Right forelimb (tissue), 1 donor: ENCODE measurements at places on chromosomes 3 and 15.
A peak's percentile ranks its signal among the peaks of the same experiment; 100 is the strongest.

GRCh38 chr3:56347219-56347871 lies 120.9 kb downstream of the ERC2 start:
- peak; percentile 47 for DNase-seq

DNA sequence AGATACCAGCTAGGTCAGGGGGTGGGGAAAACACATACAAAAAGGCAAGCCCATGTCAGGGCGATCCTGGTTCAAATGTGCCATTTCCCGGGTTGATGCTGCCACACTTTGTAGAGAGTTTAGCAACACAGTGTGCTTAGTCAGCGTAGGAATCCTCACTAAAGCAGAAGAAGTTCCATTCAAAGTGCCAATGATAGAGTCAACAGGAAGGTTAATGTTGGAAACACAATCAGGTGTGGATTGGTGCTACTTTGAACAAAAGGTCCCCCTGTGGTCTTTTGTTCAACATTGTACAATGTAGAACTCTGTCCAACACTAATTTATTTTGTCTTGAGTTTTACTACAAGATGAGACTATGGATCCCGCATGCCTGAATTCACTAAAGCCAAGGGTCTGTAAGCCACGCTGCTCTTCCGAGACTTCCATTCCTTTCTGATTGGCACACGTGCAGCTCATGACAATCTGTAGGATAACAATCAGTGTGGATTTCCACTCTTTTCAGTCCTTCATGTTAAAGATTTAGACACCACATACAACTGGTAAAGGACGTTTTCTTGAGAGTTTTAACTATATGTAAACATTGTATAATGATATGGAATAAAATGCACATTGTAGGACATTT lies 28.9 kb downstream of the TPM1 start:
- no peak for DNase-seq

DNA sequence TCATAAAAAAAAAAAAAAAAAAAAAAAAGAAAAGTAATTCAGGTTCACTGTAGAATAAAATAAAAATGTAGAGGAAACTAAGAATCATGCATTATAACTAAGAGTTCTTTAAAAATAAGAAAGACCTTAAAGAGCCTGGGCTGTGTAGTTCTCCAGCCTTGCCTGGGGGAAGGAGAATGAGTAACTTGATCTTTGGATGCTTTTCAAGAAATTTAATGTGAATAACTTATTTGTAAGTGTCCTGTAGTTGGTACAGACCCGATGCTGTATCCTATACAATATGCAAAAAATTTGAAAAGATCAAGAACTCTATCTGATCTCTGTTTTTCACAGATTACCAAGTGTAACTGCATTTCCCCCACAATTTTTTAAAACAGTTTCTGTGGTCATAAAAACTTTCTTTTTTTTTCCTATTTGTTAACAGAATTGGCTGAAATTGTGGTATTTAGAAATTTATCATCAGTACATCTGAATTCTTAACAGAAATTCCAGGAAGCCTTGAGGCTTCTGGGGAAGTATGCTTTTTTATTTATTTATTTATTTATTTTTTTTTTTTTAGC lies 195.3 kb downstream of the THRB start:
- no peak for DNase-seq

- DNase-seq, result no peak
These were observed 56.3 kb downstream of the ISG20 start for GRCh38 chr15:88695101-88695500.

DNA sequence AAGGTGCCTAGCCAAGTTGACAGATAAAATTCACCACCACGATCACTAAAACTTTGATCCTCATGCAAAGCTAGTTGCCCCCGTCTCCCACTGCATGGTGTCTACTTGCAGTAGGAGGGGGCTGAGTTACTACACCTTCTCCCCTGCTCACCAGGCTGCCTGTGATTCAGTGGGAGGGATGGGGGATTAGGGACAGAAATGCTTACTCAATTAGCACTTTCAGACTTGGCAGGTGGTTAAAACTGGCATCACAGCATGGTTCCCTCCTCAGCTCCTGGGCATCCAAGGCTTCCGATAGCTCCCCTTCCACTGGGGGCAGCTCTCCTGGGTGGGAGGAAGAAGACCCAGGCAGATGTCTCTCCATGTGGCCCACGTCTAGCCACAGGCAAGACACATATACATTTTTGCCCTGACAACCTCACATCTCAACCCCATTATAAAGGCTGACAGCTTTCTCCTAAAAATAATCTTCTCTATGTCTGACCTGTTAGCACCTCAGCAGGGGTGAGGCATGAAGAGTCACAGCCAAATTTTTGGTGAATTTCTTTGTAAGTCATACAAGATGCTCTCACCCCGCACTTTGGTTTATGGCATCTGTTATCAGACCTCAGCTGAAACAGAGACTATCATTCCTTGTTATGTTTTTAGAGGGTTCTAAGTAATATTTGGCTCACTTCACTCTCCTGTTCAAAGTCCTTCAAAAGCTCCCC lies 369.0 kb downstream of the SV2B start:
- no peak for DNase-seq

DNA sequence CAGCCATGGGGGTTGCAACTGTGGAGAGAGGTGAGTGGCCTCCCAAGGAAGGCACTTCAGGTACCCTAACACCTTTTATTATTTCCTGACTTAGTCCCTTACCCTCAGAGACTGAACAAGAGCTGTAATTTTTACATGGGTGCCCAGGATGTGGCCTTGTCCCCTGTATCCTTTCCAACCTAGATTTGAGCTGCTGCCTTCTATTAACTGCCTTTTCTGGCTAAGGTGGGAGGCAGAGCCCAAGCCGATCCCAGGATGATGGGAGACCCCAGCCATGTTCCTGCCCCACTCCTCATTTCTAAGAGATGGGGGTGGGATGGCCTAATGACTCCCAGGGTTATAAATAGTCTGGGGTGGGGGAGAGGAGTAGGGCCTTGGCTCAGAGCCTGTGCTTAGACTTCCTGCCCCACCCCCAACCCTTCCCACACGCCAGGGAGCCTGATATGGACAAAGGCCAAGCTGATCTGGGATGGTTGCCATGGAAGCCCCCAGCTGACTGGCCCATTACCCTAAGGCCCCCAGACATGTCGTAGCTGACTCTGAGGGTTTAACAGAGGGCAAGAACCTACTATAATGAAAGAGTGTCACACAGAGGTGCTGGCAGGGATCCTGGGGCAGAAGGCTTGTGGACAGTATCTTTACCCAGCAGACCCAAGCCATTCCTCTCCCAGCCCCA lies 1.9 kb downstream of the KLHDC8B start:
- DNase-seq, result no peak

DNA sequence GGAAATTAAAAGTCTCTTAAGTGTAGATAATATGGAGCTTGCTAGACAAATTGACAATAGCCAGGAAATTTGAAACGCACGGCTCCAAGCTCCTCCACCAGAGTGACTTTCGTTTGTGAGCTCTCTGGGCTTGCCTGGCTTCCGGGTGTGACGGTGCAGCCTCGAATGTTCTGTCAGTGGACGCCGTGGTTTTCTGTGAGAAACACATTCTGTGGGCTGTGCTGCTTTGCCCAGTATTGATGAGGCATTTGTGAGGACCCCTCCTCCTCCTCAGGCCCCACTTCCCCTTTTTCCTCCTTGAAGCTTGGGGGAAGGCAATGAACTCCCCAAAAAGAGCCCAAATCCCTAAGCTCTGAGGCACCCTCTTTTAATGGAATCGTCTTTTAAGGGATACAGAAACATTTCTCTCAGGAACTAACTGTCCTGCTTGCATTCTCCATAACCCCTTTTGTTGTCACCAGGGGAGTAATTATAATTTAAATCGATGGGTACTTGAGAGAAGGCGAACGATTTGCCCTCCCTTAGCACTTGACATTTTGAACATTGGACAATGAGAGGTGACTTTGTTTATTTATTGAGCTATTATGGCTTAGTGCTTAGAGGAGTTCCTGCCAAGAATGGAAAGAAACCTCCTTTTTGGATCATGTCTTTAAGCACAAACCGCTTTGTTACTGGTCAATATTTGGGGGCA lies 40.8 kb downstream of the POLR2M start:
- DNase-seq, result peak; percentile 56

DNA sequence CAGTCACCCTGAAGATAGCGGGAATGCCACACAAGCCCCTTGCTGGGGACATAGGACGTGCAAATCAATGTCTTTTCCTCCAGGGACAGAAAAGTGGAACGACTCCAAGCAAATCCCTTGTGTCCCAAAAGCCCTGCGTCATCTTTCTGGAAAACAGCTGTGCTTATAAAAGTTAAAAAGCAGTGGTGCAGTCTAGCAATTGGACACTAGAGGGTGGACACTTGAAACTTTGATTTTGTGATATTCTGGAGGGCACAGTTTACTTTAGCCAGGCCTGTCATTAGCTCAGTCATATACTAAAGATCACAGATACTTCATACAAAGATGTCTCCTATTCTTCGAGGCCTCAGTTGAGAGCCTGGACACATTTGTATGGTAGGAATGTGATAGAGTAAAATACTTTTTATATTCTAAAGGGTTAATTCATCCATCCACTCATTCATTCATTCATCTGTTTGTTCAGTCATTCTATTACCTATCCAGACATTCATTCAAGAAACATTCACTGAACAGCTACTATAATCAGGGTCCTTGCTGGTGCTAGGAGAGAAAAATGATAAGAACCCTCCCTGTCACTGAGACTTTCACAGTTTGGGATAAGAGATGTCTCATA lies 63.8 kb upstream of the ANKRD34C start:
- no peak for DNase-seq

- DNase-seq, result peak; percentile 47
These were observed 500 bp downstream of the PARP6 start for GRCh38 chr15:72271895-72272212.

- DNase-seq, result no peak
These were observed 390.7 kb downstream of the EFHB start for GRCh38 chr3:19543212-19543841.

GRCh38 chr3:194176274-194176991 lies 40.5 kb downstream of the HES1 start:
- DNase-seq, result no peak

- peak; percentile 67 for DNase-seq
These were observed 54.5 kb downstream of the CPN2 start for GRCh38 chr3:194296454-194297263.

DNA sequence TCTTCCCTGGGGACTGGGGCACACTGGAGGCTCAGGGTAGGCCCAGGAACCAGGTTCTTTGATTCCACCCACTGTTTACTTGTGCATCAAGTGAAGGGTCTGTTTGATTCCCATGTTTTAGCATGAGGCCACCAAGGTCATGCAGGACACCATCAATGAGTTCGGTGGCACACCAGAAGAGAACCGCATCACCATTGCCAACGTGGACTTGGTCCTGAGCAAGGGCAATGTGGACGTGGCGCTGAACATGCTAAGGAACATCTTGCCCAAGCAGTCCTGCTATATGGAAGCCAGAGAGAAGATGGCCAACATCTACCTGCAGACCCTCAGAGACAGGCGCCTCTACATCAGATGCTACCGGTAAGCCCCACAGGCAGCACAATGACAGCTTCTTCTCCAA lies 21.5 kb downstream of the TTC21A start:
- no peak for DNase-seq

GRCh38 chr15:44394062-44394461 lies 33.4 kb upstream of the CTDSPL2 start:
- no peak for DNase-seq

GRCh38 chr3:131217296-131217741 lies 164.3 kb upstream of the NUDT16 start:
- no peak for DNase-seq

DNA sequence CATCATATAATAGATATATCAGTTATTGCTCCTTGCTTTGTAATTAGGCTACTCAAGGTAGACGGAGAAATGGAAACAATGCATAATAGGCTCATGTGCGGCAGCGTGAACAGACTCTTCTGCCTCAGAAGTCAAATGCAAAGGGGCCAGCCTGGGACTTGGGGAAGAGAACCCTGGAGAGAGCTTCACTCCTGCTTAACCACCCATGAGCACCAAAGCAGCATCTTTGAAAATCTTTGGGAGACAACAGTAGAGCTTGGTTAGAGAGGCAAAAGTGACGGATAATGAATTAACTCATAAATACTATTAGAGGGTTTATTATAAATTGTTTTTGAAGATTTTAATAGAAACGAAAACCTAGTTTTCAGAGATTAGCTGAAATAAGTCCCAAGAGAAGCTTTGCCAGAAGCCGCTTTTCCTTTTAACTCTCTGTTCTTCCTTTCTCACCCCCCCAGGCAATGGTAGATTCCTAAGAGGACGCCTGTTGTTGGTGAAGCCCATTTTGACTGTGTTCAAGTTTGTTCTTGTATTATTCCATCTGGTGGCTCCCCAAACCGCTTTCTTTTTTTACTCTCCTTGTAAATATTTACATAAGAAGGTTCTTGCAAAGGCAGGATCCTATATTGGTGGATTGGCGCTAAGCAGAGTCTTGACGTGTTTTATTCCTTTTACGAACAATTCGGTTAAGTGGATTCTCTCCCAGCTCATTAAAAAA lies 196.0 kb upstream of the TPRG1 start:
- no peak for DNase-seq

- DNase-seq, result no peak
These were observed 75.9 kb downstream of the SST start for GRCh38 chr3:187594272-187594671.

DNA sequence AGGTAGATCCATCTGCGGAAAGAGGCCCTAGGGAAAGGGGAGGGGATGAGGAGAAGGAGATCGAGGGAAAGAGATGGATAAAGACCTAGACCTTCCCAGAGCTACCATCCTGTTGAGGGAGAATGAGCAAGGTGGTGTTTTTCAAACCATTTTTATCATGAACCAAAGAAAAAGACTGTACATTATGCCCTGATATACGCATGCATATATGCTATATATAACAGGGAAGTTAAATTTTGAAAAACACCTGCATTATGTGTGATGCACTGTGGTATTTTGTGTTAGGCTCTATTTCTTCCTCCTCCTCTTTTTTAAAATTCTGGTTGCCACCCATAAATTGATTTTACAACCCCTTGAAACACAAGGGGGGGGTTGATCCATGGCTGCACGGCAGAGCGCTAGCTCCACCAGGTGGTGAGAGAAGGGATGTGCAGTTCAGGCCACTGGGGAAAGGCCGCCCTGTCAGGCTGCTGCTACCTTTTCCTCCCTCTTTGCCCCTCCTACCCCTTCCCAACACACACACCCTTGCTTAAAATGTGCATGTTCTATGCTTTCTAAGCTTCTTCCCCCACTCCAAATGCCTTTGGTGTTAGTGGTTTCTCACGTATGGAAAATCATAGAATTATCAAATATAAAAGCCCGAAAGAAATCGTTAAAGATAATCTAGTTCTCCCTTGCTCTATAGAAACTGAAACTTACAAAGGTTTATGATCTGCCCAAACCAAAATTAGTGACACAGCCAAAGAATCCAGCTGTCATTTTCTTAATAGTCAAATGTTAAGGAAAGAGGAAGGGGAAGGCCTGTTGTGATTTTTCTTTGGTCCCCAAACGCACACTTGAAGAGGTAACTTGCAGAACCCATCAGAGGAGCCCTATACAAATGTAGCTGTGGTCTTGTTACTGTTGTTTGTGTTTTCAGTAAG lies 262.0 kb upstream of the UMPS start:
- peak; percentile 60 for DNase-seq

- no peak for DNase-seq
These were observed 92.9 kb upstream of the GK5 start for GRCh38 chr3:142318331-142318730.
